Stimulated activated CD4-positive, alpha-beta T cell treated with anti-CD3 and anti-CD28 coated beads, Interleukin-4, amount 100 ng/mL, for 4 hours (primary cell): ENCODE measurements at places on chromosomes 3 and 15.
A peak's percentile ranks its signal among the peaks of the same experiment; 100 is the strongest.

DNA sequence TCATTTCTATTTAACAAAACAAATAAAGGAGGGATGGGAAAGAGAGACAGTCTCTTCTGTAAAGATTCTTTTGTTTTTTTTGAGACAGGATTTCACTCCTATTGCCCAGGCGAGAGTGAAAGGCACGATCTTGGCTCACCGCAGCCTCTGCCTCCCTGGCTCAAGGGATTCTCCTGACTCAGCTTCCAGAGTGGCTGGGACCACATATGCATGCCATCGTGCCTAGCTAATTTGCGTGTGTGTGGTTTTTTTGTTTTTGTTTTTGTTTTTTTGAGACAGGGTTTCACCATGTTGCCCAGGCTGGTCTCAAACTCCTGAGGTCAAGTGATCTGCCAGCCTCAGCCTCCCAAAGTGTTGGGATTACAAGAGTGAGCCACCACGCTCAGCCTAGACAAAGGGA lies 23.3 kb downstream of the STAG1 start:
- DNase-seq = no peak

GRCh38 chr15:50968353-50968752 lies 59.9 kb downstream of the AP4E1 start:
- DNase-seq = no peak

DNA sequence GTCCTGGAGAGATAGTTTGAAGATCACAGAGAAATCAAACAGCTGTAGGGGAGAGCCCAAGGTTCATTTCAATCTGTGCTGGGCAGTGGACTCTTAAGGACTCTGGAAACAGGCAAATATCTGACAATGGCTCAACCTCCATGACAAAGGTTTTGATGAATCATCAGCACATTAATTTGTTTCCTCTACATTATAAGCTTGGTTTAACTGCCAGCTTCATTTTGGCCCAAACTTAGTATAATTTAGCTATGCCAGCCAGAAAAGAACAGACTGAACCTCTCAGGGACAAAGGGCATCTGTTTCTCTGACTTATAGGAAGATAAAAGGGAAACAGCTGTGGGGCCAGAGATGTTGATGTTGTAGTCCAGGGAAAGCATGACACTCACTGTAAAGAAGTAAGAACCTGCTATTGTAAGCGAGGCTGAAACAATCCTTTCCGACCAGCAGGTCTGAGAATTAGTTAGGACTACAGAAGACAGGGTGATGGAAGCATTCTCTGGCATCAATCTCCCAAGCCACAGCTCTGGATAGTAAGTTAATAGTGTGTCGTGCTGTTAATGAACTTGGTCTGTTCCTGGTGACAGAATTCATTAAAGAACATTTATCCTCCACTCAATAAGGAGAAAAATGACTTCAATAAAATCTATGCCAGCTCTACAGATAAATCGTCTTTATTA lies 110.1 kb downstream of the KCNMB2 start:
- DNase-seq = no peak

DNA sequence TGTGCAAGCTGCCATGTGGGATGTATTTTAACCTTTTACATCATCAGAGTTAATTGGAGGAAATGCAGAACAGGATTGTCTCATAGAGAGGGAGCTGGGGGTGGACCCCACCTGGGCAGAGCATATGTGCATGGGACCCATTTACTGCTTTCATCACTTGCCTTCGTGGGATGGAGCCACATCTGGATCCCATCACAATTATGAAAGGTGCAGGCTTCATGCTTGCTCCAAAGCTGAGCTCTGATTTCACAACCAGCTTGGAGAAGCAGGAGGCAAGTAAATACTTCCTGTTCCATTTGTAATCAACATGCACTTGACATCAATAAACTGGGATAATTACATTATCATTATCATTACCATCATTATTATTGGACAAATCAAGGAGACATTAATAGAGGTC lies 161.9 kb downstream of the ALDH1A2 start:
- DNase-seq = no peak

DNA sequence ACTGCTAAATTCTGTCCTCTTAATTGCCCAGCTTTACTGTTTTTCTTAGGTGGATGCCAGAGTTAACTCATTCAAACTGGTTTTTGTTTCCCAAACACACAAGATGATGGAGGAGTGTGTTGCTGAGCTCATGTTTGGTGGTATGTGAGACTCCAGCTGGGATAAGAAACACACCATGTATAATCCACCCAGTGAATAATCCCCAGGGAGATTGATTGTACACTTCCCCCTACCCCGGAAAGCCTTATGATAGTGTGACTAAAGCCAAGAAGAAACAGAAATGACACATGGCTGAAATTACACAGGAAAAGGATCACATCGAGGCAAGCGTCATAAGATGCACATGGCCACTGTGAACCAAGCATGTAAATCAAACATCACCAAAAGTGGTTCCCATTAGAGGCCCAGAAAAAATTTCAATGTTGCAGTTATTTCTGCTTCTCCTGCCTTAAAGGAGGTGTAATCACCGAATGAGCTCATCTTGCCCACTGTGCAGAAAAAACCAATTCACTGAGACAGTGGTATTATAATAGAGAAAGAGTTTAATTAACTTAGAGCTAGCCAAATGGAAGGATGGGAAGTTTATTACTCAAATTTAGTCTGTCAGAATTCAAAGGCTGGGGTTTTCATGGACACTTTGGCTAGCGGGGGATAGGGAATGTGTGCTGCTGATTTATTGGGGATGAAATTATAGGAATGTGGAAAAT lies 56.7 kb upstream of the MAGI1 start:
- no peak for DNase-seq

DNA sequence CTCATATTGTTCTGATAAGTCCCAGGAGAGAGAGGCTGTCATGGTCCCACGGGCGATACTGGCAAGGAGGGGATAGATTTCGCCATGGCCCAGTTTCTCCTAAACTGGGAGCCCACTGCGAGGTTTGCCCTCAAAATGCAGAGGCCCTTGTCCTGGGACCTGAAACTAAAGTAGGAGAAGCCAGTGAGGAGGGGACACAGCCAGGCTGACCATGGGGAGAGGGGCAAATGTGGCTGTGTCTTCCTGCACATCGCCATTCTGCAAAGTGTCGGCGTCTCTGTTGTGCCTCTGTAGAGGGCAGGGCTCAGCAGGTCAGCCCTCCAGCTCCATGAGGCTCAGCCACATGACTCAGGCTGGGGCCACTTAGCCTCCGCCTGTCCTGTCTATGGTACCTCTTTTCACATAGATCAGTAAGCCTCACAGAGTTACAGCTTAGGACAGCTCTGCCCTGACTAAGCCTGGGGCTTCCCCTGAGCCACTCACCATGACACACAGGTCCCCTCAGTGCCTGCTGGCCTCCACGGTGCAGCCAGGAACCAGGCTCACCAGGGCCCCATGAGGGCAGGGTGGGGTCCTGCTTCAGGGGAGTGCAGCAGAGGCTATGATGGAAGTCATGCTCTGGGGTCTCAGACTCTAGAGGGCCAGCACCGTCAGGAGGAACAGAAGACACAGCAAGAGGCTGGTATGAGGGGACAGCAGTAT lies 28.6 kb upstream of the PLXNA1 start:
- DNase-seq = no peak

GRCh38 chr15:42712584-42712983 lies 24.3 kb downstream of the CDAN1 start:
- no peak for DNase-seq

- no peak for DNase-seq
These were observed 167.6 kb downstream of the RAB11A start for GRCh38 chr15:66036859-66037258.

DNA sequence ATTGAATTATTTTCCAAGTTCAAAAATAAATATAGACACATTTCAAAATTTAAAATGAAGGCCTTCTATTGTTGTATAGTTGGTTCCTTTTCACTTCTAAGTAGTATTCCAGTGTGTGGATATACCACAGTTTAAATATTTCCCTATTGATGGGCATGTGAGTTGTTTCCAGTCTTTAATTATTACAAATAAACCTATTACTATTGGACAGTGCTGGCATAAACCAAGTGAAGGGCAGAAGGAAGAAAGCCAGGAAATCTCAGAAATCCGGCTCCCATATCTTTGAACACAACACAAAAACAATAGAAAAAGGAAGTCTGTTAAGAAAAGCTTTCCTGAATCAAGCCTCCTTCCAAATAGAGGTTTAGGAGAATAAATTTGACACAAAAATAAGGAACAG lies 26.1 kb downstream of the GOLGB1 start:
- DNase-seq = no peak

- DNase-seq = no peak
These were observed 14.9 kb upstream of the MYH15 start for GRCh38 chr3:108525256-108525655.

DNA sequence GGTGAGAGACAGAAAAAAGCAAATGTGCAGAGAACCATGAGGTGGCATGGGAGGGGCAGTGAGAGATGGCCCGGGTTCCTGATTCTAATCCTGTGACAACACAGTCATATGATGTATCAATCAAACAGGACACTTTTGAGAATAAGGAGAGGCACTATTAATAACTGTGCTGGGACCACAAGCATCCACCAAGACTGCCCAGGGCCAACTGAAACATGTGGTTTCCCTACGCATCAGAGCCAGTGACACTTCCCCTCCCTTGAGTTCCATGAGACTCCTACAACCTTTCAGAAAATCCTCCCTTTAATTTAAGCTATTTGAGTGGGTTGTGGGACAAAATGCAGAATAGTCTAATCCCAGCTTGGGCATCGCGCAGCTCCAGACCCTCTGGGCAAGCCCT lies 17.4 kb downstream of the SH3BP5 start:
- no peak for DNase-seq

DNA sequence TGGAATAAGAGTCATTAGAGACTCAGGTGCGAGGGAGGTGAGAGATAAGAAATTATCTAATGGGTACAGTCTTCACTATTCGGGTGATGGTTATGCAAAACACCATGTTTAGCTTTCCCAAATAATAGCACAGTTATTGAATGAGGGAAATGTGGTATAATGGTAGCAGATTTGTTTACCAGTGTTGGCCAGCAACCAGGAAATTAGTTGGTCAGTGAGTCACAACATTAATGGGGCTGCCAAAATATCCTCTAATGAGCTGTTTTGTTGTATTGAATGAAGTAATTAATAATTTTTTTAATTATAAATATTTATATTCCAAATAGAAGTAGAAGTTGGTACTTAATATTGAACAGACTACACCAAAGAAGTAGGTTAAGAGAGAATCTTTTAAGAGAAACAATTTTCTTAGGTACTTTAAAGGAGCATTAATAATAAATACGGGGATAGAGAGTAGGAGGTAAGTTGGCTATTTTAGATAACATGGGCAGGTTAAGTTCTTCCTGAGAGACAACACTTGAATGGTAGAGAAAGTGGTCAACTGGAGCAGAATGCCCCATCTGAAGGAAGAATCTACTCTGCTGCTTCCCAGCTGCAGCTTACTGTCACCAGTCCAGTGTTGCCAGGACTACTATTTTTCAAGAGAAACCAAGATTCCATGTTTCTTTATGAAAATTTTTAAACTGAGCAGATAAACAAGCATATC lies 218.8 kb downstream of the UBE2E2 start:
- no peak for DNase-seq

DNA sequence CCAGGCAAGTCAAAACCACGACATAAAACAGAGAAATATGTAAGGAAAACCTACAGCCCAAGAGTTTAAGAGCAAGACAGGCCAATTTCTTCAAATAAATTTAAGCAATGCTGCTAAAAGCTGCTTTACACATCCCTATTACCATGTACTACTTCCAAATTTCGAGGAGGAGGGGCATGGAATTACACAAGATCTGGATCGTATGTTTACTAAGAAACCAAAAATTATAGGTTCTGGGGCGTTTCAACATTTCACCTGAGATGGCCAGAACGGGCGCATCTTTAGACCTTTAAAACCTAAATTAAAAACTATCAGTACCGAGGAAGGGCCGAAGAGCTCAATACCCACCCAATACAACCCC lies 664 bp upstream of the NR2C2 start:
- DNase-seq = no peak

- no peak for DNase-seq
These were observed 154.4 kb downstream of the PEX5L start for GRCh38 chr3:179882292-179882691.

DNA sequence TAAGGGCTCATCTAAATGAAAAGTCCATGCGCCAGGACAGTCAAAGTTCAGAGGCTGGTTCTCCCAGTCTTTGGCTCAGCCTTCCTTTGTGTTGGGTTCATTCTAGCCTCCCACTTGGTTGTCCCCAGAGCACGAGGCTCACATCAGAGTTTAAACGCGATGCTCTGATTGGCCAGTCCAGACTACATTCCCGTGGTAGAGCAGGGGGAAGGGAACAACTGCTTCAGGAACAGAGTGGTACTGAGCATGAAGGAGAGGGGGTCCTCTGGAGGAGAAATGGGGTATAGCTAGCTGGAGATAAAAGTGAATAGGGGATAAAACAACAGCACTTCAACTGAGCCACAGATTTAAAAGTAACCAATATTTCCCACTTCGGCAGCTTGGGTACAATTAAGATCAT lies 32.2 kb downstream of the ANAPC13 start:
- DNase-seq = no peak

- DNase-seq = no peak
These were observed 210.3 kb downstream of the RAP2B start for GRCh38 chr3:153372326-153372725.

DNA sequence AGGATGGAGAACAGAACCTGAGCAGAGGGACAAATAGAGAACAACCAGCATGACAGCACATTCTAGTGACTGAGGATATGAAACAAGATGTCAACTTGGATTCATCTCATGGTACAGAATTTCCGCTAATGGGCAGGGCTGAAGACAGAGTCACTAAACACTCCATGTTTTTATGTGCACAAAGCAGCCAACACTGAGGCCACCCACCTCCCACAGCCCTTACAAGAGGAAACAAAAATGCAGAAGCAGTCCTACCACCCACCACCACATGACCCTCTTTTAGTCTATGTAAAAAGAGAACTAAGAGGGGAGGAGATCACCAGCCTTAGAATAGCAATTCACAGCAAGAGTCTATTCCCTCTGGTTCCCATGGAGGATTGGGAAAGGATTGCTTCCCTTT lies 131.4 kb upstream of the UBE2E2 start:
- DNase-seq = no peak

GRCh38 chr3:90011131-90011530 lies 903.7 kb downstream of the EPHA3 start:
- DNase-seq = no peak

DNA sequence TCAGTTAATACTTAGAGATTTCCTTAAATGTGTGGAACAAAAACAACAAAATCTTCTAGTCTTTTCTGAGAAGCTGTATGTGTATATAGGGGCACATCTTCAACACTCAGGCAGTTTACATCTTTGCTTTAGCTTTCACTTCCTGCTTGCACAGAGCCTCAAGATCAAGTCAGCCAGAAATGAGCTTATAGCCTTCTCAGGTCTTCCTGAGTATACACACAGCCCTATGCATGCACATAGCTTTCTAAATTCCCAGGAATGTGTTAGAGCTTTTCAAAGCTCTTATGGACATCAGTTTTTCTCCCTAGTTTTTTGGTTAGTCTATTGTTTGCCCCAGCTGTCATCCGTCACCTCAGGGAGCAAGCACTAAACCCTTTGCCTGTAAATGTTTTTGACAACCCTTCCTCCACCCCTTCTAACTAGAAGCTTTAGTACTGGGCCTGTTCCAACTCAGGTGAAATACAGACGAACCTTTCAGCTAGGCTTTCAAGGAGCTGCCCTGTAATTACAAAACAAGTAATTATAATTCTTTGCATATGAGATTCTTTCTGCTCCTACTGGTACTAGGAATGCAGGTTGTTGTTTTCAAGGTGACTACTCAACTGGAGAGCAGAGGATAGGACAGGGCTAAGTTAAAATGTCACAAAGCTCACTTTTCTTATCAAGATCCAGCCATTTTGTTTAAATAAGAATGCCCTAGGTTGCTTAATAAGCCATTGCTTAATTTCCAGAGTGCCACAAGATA lies 22.6 kb upstream of the MTMR10 start:
- no peak for DNase-seq

- peak; percentile 4 for DNase-seq
These were observed 1.7 kb downstream of the LPCAT4 start for GRCh38 chr15:34365091-34365825.

GRCh38 chr15:76328106-76328696 lies 8.4 kb upstream of the ISL2 start:
- no peak for DNase-seq
